Activated CD4-positive, alpha-beta memory T cell treated with anti-CD3 and anti-CD28 coated beads for 36 hours (primary cell): ENCODE measurements at places on chromosomes 13 and 19. TPM values are rescaled to one million over a fixed set of nuclear protein-coding genes. Genes with fewer than 3 reads are reported as not detected.

Gene CELF5
- not detected for total RNA-seq

Gene B9D2
- 5.1 TPM for total RNA-seq

Gene CCDC70
- total RNA-seq = not detected

GRCh38 chr13:41674246-41674645, 216.9 kb downstream of the RGCC start:
- H3K4me3 ChIP-seq = no peak overlapping the region
- no peaks in the 10 kb centered on the region for H3K4me1 ChIP-seq
- H3K36me3 ChIP-seq = peaks cover 6% of the 10 kb centered on the region
- no peaks in the 10 kb centered on the region for H3K27me3 ChIP-seq

GRCh38 chr13:40381935-40382764, 284.3 kb downstream of the FOXO1 start:
- H3K27me3 ChIP-seq = no peaks in the 10 kb centered on the region
- DNase-seq = no peak
- H3K27ac ChIP-seq = no peak overlapping the region
